ENCODE measurements at places on chromosomes 4 and X. TPM values are rescaled to one million over a fixed set of nuclear protein-coding genes. Genes with fewer than 3 reads are reported as not detected.

The XK gene
- 0.95 TPM for polyA plus RNA-seq

The HPGD gene
- polyA plus RNA-seq: 75.3 TPM

The ZFP92 gene
- 0.99 TPM for polyA plus RNA-seq

The PDE6B gene
- polyA plus RNA-seq: 56.1 TPM

The FAM13A gene
- polyA plus RNA-seq: 36.9 TPM

The SYN1 gene
- polyA plus RNA-seq: 7.4 TPM

The P2RY8 gene
- 1.1 TPM for polyA plus RNA-seq

The BRS3 gene
- 0.10 TPM for polyA plus RNA-seq

The C4orf50 gene
- polyA plus RNA-seq: 0.03 TPM

The SULT1B1 gene
- 0.64 TPM for polyA plus RNA-seq

The CYSLTR1 gene
- 2.4 TPM for polyA plus RNA-seq

The TBC1D14 gene
- 67.4 TPM for polyA plus RNA-seq

The USP51 gene
- 12.7 TPM for polyA plus RNA-seq
